ENCODE measurements at places on chromosomes 16 and 17.

DNA sequence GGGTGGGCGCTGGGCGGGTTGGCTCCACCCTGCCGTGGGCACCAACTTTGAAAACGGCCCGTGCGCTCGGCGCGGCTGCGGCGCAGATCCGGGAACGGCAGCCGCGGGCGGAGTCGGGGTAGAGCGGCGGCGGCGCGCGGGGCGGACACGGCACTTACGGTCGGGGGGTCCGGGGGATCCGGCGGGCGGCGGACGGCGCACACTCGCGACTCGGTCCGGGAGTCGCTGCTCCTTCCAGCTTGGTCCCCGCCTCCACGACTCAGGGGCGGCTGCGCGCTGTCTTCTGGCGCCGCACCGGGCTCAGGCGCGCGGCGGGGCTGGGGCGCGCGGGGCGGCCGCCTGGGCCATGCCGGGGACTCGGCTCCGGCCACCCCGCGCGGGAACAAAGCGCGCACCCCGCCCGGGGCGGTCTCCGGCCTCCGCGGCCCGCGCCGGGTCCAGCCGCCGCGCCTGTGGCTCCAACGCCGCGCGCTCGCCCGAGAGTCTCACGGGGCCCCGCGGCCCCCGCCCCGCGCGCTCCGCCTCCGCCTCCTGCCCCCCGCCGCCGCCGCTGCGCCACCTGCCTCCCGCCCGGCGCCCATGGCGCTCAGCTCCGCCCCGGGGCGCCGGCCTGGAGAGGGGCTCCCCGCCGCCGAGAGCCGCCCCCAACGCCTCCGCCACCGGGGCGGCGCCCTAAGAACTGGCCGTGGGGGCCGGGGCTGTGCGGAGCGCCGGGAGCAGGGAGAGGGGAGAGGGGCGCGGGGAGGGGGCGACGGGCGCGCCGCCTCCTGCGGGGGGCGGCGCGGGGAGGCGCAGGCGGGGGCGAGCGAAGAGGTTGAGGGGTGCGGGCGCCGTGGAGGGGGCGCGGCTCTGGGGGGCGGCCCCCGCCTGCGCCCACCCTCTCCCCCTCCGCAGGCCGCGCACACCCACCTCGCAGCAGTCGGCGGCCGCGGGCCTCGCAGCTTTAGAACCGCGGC is 35.9 kb downstream of the CBFA2T3 start:
- no peak for DNase-seq

DNA sequence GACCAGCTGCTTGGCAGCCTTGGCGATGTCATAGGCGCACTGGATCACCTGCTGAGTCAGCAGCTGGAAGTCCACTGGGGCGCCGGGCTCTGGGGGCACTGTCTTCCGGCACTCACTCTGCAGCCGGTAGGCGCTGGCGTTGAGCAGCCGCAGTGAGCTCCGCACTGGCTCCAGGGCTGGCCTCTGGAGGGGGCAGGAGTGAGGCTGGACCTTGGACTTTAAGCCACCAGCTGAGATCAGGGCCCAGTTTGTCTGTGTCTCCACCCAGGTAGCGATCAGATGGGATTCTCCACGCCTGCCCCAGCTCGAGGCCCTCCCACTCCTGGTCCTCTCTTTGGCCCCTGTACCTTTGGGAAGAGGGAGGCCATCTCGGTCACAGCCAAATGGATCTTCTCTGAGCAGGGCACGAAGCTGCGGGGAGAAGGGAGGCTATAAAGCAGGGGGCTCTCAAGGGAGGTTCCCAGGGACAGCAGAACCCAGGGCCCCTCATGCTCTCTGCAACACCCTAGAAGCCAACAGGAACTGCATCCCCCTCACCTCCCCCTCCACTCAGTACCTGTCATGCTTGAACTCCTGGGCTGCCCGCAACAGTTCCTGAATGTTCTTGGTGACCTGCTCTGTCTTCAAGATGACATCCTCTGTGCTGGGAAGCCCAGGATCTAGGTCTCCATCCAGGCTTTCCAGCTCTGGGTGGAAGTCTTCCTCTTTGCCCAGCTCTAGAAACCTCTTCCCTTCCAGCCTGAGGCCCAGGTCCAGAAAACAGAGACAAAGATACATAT is 6.4 kb downstream of the TP53I13 start:
- no peak for DNase-seq

- no peak for DNase-seq
These were observed 14.1 kb upstream of the CALB2 start for GRCh38 chr16:71344315-71344905.

DNA sequence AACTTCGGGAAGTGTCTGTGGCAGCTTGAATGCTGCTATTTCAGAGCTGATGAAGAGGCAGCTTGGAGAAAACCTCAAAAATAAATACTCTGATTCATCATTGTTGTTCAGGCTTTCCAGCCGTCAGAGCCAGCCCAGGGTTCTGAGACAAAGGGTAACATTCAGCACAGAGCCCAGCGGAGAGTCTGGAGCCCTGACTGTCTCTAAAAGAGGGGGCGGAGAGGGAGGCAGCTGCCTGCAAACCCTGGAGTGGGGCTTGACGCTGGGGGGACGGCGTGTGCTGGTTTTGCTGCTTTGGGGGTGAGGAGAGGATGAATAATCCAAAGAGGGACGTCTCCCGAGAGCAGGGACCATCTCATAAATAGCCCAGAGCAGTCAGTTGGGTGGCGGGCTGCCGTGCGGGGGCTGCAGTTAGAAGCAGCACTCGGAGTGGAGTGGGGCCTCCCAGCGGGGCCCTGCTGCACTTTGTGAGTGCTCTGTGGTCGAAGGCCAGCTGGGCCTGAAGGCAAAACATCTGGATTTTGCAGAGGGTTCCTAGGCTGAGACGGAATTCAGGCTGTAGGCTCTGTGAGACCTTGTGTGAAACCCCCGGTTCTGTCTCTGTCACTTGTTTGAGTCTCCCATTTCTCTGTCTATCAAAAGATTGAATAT is 237.8 kb downstream of the PRKCA start:
- DNase-seq = no peak

- no peak for DNase-seq
These were observed 346.6 kb upstream of the TNRC6C start for GRCh38 chr17:77611791-77612502.

GRCh38 chr17:48625495-48626244 is 488 bp downstream of the HOXB9 start:
- DNase-seq = peak; percentile 71

DNA sequence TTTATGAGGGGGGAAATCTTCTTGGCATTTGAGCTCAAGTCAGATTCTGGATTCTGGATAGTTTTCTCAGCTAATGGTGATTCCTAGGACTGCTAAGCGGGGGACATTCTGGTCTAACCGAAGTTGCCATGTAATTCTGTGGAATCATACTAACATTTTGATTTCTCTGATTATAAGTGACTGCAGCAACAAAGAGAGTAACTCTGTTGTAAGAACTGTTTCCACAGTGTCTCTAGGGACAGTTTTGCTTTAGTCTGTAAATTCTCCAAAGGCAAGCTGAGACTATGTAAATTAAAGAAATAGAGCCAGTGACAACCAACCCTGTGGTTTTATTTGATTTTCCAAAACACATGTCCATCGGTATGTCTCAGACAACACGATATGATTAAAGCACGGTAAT is 286.2 kb downstream of the IRX3 start:
- DNase-seq = no peak

GRCh38 chr16:5028950-5029475 is 4.7 kb downstream of the NAGPA start:
- DNase-seq = no peak

GRCh38 chr16:30557707-30557956 is 542 bp downstream of the ZNF764 start:
- no peak for DNase-seq

- no peak for DNase-seq
These were observed 37.8 kb downstream of the LITAFD start for GRCh38 chr16:8919934-8920462.

DNA sequence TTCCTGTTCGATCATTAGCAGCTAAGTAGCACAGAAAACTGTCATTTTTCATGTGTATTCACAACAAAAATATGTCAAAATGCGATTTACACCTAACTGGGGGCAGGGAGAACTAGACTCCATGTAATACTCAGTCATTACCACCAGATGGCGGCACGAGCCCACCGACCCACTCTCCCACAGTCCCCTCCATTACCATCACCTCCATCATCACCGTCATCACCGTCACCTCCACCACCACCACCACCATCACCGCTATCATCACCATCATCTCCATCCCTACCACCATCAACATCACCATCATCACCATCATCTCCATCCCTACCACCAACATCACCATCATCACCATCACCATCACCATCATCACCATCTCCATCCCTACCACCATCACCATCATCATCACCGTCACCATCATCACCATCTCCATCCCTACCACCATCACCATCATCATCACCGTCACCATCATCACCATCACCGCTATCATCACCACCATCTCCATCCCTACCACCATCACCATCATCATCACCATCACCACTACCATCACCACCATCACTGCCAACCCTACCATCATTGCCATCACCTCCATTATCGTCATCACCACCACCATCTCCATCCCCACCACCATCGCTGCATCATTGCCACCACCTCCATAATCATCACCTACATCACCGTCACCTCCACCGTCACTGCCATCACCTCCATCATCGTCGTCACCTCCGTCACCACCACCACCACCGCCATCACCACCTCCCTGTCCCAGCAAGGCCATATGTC is 14.4 kb downstream of the NDUFAF8 start:
- peak; percentile 60 for DNase-seq

DNA sequence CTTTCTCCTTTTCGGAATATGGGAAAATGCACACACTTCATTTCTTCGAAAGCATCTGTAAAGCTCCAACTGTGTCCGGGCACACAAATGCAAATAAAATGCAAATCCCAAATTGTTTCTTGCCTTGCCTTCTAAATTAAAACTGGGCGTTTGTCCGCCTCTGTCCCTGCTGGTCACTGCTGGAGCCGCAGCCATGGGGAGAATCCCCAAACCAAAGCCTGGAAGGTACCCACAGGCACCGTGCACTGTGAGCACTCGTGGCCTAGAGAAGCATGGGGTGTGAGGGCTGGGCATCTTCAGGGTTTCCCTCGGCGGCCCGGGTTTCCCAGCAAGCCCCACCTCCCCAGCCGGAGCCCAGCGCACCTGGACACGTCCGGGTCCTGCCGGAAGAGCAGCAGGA is 2.9 kb downstream of the SLC47A2 start:
- DNase-seq = no peak

DNA sequence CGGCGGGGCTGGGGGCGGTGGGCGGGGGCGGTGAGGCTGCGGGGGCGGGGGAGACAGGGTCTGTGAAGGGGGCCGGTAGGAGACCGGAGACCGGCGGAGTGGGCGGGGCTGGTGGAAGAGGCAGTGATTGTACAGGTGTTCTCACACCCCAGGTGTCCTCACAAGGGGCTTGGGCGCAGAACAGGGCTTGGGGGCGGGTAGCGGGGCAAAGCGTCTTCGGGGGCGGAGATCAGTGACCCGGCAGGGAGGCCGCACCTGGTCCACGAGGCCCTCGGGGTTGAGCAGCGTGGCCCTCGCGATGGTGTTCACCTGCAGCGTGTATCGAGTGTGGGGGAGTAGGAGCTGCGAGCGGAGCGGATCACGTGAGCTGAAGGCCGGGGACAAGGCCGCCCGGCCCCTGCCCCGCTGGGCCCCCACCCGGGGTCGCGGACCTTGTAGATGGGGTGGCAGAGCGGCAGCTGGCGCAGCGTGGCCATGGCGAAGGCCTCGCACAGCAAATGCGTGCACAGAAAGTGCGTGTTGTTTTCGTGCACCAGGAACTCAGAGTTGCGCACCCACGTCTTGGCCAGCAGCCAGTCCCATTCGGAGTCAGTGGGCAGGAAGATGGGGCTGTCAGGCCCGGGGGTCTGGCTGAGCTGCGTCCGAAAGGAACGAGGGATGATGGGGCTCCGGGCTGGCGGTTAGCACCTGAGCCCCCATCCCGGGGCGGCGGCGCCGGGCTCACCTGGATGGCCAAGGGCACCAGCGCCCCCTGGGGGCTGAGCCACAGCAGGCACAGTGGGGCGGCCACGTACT is 8.5 kb downstream of the ALOXE3 start:
- DNase-seq = peak; percentile 87

- DNase-seq = peak; percentile 64
These were observed 11.2 kb downstream of the PIK3R5 start for GRCh38 chr17:8954339-8954738.

DNA sequence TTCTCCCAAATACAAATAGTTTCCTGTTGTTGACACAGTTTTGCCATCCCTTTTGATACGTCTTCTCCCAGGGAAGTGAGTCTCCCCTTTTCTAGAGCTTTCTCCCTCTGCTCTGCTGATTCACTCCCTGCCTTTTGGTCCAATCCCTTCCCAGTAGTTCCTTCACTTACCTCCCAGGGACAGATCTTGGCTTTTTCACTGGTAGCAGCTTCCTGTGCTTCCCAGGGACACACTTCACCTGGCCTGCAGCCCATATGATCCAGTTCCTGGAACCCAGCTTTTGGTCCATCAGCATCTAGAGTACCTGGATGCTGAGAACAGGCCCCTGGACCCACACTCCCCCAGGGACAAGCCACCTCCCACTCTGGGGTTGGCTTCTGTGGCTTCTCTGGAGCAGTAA is 15.8 kb downstream of the GPR179 start:
- no peak for DNase-seq

GRCh38 chr16:12410837-12411490 is 392.7 kb downstream of the CPPED1 start:
- no peak for DNase-seq

- DNase-seq = no peak
These were observed 6.9 kb upstream of the LITAF start for GRCh38 chr16:11593581-11593980.

DNA sequence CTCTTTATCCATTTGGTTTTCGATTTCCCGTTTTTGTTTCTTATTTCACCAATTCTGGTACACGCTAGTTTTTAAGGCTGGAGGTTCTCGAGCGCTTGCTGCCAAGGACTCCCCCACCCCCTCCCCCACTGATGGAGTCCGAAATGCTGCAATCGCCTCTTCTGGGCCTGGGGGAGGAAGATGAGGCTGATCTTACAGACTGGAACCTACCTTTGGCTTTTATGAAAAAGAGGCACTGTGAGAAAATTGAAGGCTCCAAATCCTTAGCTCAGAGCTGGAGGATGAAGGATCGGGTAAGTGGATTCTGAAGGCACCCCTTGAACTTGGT is 825 bp downstream of the RPTOR start:
- peak; percentile 22 for DNase-seq

All from activated T-cell treated with anti-CD3 and anti-CD28 coated beads, Interleukin-2, amount 50 U/mL, for 48 hours (primary cell).